ENCODE measurements at places on chromosomes 11 and 22.

- DNase-seq: no peak
Measured at GRCh38 chr11:12051287-12051662, 42.8 kb upstream of the DKK3 start.

DNA sequence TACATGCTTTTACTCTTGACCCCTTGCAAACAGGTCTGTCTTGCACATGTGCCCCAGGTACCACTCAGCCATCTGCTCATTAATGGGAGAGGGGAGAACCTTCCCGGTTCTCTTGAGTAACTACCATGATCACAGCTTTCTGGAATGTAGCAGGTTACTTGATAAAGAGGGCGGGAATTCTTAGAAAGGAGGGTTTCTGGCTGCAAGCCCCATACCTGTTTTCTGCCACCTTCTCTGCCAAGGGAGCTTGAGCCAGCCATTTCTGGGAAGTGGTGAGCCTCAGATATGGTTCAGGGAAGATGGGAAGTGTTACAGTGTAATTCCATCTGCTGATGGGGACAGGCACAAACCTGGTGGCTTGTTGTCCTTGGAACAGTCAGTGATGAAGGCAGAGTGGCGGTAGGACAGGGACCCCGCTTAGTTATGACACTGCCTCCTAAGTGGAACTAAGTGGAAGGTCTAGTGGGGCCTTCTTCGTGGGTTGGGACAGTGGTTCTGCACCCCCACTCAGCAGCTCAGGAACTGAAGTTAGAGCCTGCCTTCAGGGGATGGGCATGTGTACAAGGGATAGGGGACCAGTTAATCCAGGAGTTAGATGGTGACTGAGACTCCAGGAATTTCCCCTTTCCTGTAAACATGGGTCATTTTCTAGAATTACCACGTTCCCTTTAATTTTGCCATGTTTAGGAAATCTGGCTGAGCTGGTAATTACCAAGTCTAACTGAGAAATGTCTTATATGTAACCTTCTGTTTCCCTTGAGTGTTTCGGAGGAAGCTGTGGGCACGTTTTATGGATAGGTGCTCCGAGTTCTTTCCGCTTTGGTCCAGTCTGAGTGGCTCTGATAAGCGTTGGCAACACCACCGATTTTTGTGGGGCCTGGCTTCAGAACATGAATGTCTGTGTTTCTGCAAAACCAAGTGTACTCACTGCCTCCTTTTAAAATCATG lies 35.3 kb downstream of the BCR start:
- peak; percentile 71 for DNase-seq

DNA sequence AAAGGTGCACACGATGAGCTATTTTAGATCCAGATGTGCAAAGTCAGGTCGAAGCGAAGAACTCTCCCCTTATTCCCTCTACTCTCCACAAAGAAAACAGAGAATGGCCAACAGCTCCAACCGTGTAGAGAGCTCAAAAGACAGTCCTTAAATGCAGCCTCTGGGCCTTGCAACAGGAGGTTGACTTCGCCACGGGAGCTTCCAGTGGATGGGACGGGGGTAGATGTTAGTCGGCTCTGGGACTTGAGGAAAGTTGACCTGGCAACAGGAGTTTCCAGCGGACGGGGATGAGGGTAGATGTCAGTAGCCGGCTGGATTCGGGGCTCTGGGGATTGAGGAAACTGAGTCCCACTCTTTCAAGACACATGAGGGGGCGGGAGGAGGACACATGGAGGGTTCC lies 450.4 kb downstream of the BRD1 start:
- DNase-seq: no peak

GRCh38 chr11:128720522-128720985 lies 26.7 kb downstream of the FLI1 start:
- DNase-seq: no peak

DNA sequence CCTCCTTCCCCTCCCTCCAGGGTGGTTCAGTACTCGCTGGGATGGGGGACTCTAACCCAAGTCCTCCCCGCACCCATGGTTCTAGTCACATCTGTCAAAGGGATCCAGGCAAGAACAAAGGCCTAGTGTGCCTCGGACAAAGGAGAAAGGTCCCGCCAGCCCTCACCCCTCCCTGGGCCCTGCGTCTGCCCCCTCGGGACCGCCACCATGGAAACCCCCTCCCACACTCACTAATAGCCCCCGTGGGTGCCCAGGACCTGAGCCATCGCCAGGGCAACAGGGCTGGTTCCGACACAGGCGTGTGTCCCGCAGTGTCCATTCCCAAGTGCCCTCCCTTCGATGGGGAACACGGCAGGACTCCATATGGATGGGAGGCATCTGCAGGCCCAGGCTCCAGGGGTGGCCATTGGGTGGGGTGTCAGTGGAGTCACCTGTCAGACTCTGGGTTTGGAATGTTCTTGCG lies 5.1 kb upstream of the CARNS1 start:
- DNase-seq: no peak

DNA sequence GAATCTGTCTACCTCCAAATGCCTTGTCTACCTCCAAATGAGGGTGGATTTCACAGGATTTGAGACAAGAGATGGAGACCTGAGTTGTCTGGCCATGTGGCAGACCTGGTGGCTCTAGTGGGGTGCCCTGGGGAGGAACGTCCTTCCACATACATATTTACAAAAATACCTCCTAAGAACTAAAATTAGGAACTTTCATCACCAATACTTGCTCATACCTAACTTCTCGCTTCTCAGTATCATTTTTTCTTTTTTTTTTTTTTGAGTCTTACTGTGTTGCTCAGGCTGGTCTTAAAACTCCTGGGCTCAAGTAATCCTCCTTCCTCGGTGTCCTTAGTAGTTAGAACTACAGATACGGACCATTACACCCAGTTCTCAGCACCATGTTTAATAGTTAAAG lies 117.9 kb downstream of the MED15 start:
- DNase-seq: no peak

DNA sequence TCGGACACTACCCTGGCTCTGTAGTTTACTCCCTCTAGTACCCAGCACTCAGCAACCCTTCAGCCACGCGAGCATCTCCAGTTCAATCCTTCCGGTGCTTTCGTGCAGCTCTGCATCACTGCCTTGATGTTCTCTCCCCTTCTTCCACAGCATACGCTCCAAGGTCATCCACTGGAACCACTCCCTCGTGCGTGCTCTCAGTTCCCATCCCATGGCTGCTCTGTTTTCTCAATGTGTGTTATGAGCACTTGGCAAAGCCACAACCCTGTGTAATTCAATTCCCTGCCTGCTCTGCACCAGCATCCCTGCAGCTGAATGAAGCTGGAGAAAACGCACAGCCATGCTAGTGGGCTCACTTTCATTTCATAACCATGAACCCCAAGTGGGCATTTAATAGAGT lies 38.5 kb upstream of the NFRKB start:
- DNase-seq: no peak

DNA sequence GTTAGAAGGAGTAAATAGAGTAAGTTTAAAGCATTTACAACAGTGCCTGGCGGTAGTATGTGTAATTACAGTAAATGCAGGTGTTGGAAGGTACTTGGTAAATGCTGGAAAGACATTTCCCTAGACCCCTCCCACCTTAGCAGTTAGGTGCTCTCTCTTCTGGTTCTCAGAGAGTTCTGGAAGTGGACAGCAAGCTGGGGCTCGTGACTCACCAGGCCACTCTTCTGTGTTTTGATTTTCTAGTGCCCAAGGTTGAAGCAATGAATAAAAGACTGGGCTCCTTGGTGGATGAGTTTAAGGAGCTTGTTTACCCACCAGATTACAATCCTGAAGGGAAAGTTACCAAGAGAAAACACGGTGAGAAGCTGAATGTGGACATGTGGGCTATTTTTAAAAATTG lies 27.6 kb downstream of the SNU13 start:
- no peak for DNase-seq

Measured in EL (cell line).